ENCODE measurements at places on chromosomes 7 and 10.

DNA sequence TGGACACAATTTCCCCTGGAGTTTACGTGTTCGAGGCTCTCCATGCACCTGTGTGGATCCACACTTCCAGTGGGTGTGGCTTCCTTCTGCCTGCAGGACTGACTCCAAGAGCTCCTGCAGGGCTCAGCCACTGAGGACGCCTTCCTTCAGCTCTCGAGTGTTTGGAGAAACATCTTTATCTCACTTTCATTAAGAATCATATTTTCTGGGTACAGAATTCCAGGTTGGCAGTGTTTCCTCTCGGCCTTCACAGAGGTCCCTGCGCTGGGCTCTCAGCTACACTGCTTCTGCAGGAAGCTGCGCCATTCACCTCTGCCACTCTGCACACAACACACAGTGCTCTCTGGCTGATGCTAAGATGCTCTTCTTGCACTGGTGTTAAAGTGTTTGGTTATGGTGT lies 69.9 kb upstream of the NKX6-2 start:
- no peak for DNase-seq

GRCh38 chr10:89645742-89646172 lies 715 bp upstream of the PANK1 start:
- no peak for DNase-seq

DNA sequence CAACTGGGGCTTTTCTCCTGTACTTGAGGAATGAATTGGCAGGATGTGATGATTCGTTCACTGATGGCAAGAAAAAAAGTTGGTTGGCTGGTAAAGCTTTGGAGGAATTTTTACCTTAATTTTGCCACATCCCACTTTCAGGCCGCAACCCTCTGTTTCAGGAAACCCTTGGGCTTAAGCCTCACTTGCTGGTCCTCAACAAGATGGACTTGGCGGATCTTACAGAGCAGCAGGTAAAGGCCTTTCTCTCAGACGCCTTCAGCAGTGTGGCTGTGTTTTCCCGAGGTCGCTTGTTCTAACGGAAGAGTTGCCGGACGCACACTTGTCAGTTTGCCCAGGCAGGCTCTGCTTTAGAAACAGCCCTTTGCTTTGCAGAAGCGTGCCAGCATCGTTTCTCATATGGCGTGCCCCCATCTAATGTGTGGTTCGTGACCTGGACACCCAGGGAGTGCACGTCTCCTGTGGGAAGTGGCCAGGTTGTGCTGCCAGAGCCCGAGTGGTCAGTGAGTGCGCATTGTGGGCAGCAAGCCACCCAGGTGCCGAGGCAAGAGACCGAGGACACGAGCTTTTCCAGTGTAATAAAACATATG lies 2.2 kb downstream of the MTG1 start:
- DNase-seq = no peak

- no peak for DNase-seq
Measured at GRCh38 chr7:117229350-117229749, 93.5 kb downstream of the WNT2 start.

- DNase-seq = no peak
Measured at GRCh38 chr7:69908454-69908853, 310.2 kb downstream of the AUTS2 start.

DNA sequence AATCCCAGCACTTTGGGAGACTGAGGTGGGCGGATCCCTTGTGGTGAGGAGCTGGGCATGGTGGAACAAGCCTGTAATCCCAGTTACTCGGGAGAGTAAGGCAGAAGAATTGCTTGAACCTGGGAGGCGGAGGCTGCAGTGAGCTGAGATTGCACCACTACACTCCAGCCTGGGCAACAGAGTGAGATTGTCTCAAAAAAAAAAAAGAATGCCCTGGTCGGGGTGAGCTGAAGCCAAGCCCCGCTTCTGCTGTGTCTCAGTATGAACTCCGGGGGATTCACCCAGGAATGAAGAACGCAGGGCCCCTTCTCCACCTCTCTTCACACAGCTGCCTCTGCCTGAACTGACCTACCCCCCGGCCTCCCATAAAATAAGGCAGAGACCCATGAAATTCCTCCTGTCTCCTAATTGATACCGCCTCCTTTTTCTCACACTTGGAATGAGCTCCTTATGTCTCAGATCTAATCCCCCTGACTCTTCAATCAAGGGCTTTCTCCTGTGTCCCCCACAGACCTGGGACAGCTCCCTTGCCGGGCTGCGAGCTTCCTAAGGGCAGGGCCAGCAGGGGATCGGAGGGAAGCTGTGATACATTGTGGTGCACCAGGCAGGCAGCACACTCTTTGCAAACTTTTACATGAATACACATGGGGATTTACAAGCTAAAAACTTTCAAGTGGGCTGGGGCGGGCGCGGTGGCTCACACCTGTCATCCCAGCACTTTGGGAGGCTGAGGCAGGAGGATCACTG lies 911 bp upstream of the ZP3 start:
- DNase-seq = peak; percentile 11

GRCh38 chr10:4334015-4334414 lies 492.0 kb upstream of the AKR1E2 start:
- DNase-seq = no peak

All from renal cortical epithelial cell (primary cell).